Mesothelial cell of epicardium (in vitro differentiated cells): ENCODE measurements at places on chromosomes 7 and 10. TPM values are rescaled to one million over a fixed set of nuclear protein-coding genes. Genes with fewer than 3 reads are reported as not detected.

DNA sequence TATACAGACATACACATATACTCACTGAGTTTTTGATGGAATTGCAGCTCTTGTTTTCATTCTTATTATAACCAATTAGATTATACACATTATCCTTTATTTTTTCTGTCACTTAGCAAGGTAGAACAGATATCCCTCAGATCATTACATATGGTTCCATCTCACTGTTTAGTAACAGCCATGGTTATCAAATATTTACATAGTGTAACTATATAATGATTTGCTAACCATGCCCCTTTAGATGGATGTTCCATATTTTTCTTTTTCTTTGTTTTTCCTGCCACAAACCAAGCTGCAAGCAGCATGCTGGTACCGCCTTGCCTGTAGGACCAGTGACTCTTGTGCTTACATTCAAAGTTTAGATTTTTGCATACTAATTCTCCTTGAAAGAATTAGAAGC is 163.4 kb upstream of the NFE2L3 start:
- H3K4me3 ChIP-seq, result no peak overlapping the region
- peaks cover 27% of the 10 kb centered on the region for H3K4me1 ChIP-seq
- H3K27ac ChIP-seq, result peak overlapping the region; percentile 77
- no peaks in the 10 kb centered on the region for H3K27me3 ChIP-seq
- no peak for DNase-seq
- no peaks in the 10 kb centered on the region for H3K36me3 ChIP-seq

Gene PIK3CG
- 0.07 to 0.11 TPM (median 0.09 TPM) in 3 replicates for total RNA-seq

DNA sequence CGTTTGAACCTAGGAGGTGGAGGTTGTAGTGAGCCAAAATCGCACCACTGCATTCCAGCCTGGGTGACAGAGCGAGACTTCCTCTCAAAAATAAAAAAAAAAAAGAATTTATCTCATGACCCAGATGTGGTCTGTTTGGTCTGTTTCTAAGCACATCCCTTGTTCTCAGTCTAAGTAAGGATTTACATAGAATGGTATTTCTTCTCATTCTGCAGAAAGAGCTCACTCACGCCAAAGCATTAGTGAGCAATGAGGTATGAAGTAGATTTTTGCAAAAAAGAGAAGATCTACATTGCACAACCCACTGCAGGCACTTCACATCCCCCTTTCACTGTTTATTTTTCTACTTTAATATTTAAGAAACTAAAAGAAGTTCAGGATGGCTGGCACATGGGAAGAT is 76.5 kb upstream of the FGL2 start:
- no peak for DNase-seq
- no peak overlapping the region for H3K27ac ChIP-seq
- H3K4me3 ChIP-seq, result no peak overlapping the region
- peaks cover 12% of the 10 kb centered on the region for H3K36me3 ChIP-seq

DNA sequence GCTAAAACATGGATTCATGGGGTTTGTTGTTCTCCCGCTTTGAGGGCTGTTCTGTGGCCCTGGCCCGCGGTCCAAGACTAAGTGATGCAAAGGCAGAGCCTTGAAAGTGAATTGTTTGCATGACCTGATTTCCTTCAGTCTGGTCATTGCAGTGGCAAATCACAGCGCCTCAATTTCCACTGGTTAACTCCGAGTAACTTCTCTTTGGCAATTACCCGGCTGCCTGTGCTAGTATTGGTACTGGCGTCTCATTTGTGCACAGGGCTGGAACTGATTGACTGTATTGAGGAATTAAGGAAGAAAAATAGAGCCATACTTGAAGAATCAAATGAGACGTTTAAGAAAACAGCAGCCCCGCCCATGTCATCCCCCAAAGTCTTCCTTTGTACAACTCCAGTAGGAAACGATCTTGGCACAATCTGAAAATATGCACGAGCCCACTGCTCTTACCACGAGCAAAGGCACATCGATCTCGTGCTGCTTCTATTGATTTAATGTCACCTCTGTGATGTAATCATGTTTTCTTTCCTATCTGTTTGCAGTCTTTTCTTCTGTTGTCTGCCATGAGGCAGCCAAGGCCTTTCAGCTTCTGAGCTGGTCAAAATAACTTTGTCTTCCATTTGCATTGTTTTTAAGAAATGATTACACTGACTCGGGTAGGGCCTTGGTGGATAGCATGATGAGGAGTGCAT is 60.6 kb upstream of the SHH start:
- no peak for DNase-seq
- peaks cover 25% of the 10 kb centered on the region for H3K27me3 ChIP-seq
- no peak overlapping the region for H3K27ac ChIP-seq
- no peaks in the 10 kb centered on the region for H3K36me3 ChIP-seq
- no peak overlapping the region for H3K4me3 ChIP-seq
- no peaks in the 10 kb centered on the region for H3K4me1 ChIP-seq

DNA sequence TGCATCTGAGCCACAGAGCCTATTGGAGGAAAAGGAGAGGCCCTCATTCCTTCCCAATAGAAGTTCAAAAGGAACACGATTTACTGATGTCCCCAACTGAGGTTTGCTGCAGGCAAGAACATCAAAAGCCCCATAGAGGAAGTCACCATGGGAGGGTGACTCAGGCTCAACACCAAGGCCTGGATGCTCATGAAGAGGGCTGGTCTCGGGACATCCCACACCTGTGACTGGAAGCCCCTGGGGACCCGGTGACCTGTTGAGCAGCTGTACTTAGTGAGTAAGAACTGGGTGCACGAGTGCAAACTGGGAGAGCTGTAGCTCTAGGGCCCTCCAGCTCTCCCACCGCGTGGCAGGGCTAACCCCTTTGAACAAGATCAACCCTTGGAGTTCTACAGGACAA is 38.0 kb downstream of the CYTH3 start:
- no peaks in the 10 kb centered on the region for H3K27me3 ChIP-seq
- H3K36me3 ChIP-seq, result no peaks in the 10 kb centered on the region
- H3K4me1 ChIP-seq, result peaks cover 12% of the 10 kb centered on the region
- H3K27ac ChIP-seq, result no peak overlapping the region

GRCh38 chr7:2941216-2941859 is 97.2 kb upstream of the GNA12 start:
- no peaks in the 10 kb centered on the region for H3K4me1 ChIP-seq
- H3K4me3 ChIP-seq, result no peak overlapping the region
- DNase-seq, result no peak
- H3K27me3 ChIP-seq, result no peaks in the 10 kb centered on the region

Gene NUTM2A
- 3.1 to 3.4 TPM (median 3.2 TPM) in 3 replicates for total RNA-seq

- H3K27me3 ChIP-seq, result no peaks in the 10 kb centered on the region
- no peak overlapping the region for H3K4me3 ChIP-seq
- H3K36me3 ChIP-seq, result no peaks in the 10 kb centered on the region
- no peak for DNase-seq
- no peak overlapping the region for H3K27ac ChIP-seq
- peaks cover 23% of the 10 kb centered on the region for H3K4me1 ChIP-seq
These were observed 102.7 kb downstream of the ANKRD7 start for GRCh38 chr7:118327174-118327573.

DNA sequence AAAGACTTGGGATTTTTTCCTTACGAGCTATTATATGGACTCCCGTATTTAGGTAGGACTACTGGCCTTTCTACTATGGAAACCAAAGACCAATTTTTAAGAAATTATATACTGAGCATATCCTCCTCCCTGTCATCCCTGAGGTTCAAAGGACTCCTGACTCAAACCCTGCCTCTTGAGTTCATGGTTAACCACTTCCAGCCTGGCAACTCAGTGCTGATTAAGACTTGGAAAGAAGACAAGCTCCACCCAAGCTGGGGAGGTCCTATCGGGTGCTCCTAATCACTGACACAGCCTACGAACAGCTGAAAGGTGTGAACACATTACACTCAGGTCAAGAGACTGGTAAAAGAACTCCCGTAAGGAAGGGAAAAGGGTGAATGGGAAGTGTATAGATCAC is 66.8 kb downstream of the LYZL2 start:
- H3K4me3 ChIP-seq, result no peak overlapping the region
- no peak for DNase-seq
- H3K27me3 ChIP-seq, result no peaks in the 10 kb centered on the region
- no peak overlapping the region for H3K27ac ChIP-seq
- H3K4me1 ChIP-seq, result peaks cover 7% of the 10 kb centered on the region
- no peaks in the 10 kb centered on the region for H3K36me3 ChIP-seq

DNA sequence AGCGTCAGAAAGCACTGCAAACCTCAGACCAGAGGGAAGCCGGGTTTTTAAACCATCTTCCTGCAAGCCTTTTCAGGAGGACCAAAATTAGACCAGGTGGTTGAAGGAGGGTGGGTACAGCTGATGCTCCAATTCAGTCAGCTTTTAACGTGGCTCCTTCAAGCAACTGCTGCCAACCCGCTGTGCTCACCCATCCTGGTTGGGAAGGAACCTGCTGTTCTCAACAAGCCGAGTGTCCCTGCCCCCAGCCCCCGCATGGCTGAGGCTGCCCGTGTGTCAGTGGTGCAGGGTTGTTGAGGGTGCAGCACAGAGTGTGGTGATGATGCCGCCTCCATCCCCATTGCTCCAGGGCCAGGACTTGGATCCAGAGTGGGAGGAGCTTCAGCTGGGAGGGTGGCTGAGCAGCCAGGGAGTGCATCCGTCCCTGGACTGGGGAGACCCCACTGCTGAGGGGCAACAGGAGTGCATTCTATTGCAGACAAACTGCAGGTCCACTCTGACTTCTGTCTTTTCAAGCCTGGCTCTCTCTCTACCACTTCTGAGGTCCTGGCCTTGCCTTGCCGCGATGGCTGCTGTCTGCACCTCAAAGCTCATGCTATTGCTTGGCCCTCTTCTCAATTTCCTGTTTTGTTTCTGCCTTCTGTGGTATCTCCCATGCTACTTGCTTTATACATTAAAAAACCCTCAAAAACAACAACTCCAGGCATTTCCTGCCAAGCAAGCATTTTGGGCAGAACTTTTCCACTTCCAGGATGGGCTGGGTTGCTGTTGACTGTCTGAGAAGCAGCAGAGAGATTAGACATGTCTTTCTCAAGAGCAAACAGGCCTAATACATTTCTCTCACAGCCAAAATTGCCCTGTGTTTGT is 134.7 kb downstream of the DNAJB6 start:
- H3K4me1 ChIP-seq, result no peaks in the 10 kb centered on the region
- DNase-seq, result no peak
- peaks cover 18% of the 10 kb centered on the region for H3K27me3 ChIP-seq
- no peak overlapping the region for H3K27ac ChIP-seq

GRCh38 chr10:95049919-95050318 is 19.4 kb downstream of the CYP2C8 start:
- H3K36me3 ChIP-seq, result no peaks in the 10 kb centered on the region
- no peak overlapping the region for H3K4me3 ChIP-seq
- no peak overlapping the region for H3K27ac ChIP-seq
- H3K4me1 ChIP-seq, result no peaks in the 10 kb centered on the region
- DNase-seq, result no peak
- no peaks in the 10 kb centered on the region for H3K27me3 ChIP-seq
